ENCODE measurements at places on chromosomes 5 and 9.

DNA sequence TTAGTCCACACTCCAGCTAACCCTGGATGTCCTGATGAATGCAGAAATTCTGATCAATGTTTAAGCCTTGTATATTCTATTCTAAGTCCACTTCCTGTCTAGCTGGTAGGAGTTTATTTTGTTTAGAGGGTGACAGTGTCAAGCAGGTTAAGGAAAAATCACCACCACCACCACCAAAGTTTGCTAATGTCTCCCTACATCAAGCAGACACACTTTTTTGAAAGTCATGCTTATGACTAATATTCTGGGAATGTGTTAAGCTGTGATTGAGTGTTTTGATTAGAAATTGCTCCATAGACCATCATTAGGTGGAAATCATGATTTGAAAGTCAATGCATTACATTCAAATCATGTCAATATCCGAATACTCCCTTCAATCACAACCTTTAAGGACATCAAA is 1530.1 kb downstream of the MAT2B start:
- no peak for DNase-seq

DNA sequence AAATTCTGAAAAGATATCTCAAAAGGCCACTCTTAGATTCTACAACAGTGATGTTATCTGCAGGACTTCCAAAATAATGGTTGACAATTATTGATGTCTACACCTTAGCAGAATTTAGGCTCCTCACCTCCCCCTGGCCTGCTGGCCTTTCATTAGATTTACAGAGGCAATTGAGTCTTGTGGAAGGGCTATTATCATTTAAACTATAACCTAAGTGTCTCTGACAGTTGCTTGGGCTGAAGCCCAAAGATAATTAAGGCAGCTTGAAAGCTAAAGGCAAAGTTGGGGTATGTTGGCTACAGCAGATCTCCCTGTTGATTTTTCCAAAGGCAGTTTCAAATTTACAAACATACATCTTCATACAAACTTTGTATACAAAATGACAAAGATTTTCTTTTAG is 912.3 kb downstream of the TAF11L14 start:
- DNase-seq = no peak

- no peak for DNase-seq
Observed at GRCh38 chr5:113292462-113292861, 142.3 kb downstream of the TSSK1B start.

GRCh38 chr5:165224366-165225045 is 1719.1 kb downstream of the MAT2B start:
- no peak for DNase-seq

DNA sequence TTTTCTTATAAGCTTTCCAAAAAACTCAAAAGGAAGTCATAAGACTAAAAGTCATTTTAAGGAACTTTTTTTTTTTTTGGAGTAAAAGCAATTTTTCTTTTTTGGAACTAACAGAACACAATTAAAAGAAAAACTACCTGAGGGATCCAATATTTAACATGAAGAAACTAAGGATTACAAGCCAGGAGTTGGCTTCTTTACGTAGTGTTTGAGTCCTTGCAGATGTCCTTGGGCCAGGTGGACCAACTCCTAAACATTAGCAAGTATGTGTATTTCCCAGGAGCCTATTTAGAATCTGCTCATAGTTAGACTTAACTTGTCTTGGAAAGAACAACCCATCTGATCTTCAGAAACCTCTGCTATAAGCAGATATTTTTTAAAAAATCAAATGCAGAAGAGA is 154.1 kb upstream of the EFNA5 start:
- no peak for DNase-seq

DNA sequence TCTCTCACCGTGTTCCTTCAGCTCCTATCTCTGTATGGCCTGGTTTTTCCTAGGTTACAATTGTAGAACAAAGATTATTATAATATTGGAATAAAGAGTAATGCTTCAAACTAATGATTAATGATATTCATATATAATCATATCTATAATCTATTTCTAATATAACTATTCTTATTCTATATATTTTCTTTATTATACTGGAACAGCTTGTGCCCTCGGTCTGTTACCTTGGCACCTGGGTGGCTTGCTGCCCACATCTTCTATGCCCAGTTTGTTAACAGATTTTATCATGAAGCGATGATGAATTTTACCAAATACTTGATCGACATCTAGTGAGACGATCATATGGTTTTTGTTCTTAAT is 363.6 kb upstream of the TYRP1 start:
- DNase-seq = no peak

DNA sequence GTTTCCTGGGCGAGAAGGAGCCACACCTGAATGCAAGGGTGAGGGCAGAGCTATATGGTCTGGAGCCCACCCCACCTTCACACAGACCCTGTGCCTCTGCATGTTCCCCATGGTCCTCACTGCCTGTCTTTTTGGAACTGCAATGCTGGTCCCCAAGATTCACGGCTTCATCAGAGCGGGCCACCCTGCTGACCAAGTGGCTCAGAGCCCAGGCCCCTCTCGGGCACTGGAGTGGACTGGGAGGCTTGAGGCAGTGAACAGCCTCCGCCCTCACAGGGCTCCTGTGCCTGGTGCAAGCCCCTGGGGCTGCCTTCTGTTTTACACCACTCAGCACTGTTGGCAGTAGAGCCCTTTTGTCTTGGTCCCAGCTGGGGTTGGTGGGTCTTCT is 143.2 kb downstream of the CACNA1B start:
- DNase-seq = no peak
